ENCODE measurements at places on chromosomes 11 and 22.

GRCh38 chr11:31106326-31106725, 263.2 kb downstream of the DCDC1 start:
- no peak for DNase-seq

GRCh38 chr11:107583629-107584195, 7.2 kb upstream of the ELMOD1 start:
- DNase-seq, result no peak

DNA sequence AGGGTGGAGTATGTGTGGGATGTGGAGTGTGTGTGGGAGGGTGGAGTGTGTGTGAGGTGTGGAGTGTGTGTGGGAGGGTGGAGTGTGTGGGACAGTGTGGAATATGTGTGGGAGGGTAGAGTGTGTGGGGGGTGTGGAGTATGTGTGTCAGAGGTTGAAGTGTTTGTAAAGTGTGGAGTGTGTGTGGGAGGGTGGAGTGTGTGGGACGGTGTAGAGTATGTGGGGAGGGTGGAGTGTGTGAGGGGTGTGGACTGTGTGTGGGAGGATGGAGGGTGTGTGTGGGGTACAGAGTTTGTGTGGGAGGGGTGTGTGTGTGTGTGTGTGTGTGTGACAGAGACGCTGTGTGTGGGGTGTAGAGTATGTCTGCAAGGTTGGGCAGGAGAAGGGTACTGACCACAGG, 355.5 kb downstream of the CADM1 start:
- DNase-seq, result no peak

GRCh38 chr22:40176921-40177737, 596 bp upstream of the TNRC6B start:
- DNase-seq, result peak; percentile 64

DNA sequence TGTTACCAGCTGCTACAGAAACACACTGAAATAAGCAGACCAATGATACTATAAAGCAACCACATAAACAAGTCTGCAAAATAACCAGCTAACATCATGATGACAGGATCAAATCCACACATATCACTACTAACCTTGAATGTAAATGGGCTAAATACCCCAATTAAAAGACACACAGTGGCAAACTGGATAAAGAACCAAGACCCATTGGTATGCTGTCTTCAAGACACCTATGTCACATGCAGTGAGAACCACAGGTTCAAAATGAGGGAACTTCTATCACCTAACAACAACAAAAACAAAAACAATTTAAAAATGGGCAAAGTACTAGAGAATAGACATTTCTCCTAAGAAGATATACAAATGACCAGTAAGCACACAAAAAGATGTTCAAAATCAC, 89.9 kb downstream of the ARHGAP32 start:
- no peak for DNase-seq

- DNase-seq, result no peak
Measured at GRCh38 chr11:17449158-17449557, 27.5 kb downstream of the ABCC8 start.

DNA sequence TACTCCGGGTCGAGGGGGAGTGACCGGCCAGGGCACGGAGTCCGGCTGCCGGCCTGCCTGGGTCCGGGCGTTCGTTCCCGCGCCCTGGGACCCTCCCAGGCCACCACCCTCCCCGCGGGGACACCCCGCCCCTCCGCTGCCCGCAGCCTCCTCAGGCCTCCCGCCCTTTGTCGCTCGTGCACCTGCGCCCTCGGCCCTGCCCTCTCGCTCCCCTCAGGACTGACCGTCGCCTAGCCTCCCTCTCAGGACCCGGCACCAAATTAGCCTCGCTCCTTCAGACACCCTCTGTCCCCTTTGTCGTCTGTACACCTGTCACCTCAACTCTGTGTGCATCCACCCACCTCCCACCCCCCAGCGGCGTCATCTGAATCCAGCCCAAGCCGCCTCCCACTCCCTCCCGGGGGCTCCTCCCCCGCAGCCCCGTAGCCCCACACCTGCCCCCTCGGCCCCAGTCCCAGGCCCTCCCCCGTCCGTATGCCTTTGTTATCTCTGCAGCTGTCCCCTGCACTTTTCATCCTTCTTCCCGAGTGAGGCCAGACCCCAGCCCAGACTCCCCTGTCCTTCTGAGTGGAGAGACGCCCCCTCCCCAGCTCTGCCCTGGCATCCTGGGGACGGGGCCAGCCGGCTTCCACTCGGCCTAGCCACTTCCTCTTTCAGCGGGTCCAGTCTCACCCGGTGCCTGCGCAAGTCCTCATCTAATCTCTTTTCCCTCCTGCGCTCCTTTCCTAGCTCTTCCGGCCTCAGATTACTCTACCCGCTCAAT, 643 bp downstream of the TIGD3 start:
- peak; percentile 53 for DNase-seq

DNA sequence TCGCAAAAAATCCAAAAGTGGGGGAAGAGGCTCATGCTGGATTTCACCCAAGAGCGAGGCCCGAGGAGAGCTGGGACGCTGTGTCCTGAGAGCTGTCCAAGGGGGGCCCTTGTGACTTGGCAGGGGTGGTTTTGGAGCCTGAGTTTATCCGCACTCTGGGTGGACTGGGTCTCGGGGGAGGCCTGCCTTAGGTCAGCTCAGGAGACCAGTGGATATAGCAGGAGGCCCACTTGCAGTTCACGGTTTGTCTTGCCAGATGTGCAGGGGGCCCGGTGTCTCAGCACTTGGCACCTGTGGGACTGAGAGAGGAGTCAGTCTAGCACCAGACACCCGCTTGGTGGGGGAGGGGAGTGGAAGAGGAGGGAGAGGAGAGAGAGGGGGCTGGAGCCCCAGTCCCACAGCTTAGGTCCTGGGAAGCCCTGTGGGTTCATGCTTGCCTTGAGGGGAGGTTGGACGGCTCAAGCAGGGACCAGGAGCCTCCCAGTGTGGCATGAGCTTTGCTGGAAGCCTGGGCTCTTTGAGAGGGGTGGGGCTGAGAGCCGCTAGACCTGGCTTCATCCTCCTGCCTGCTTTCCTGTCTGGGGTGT, 33.4 kb downstream of the PARVB start:
- no peak for DNase-seq

DNA sequence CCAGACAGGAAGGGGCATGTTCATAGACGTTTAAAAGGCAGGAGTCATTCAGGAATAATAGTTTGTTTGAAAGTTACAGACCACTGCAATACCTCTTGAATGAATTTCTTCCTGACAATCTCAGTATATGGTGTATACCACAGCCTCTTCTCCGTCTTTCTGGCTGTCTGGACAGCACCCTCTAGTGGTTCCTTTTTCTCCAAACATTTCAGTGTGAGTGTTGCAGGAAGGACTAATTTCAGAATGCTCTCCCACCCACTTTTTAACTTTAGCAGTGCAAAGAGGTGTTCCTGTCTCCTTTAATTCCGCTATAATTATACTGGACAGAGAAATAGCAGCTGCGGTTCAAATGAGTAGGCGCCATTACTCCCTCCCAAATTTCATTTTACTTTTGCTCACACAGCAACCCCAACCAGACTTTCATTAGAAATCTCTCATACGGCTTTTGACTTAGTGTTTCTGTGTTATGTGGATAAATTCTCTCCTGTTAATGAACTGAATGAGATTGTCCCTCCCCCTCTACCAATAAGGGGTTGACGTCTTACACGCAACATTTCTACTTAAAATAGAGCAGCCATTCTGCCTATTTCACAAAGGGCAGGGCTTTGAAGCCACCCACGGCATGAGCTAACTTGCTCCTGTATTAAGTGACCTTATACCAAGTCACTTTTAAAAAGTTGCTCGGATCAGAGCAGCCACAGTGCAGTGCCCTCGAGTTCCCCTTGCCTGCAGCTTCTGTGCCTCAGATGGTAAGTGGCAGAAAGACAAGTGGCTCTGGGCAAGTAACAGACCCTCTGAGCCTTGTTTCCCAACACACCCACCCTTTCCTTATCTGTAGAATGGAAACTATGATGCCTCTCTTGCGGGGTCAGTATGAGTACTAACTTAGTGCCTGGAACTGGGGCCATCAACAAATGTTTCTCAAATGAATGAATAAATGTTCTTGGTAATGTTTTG, 368.6 kb downstream of the OPCML start:
- no peak for DNase-seq

DNA sequence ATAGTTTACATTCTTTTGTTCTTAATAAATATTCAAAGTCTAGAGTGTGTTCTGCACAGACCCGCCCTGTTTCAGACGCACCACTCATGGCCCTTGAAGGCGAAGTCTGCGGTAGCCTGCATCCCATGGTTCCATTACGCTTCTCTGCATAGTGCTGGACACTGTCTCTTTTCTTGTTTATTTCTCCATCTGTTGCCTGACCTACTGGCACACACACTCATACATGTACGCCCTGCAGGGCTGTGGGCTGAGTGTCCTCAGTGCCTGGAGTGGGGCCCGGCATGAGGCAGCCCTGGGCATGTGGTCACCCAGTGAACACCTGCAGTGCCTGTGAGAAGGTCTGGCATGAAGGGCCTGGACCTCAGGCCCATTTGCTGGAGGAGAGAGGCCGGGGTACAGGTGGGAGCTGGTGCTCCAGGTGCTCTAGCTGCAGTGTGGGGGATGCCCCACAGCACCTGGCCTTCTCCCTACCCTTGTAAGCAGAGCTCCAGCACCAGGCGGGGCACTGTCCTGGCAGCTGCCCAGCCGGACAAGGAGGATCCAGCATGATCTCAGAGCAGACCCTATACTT, 404.1 kb downstream of the TBC1D22A start:
- DNase-seq, result no peak

GRCh38 chr11:71211631-71212030, 40.7 kb downstream of the SHANK2 start:
- DNase-seq, result no peak

- DNase-seq, result no peak
Measured at GRCh38 chr22:25485626-25486545, 78.6 kb upstream of the GRK3 start.

DNA sequence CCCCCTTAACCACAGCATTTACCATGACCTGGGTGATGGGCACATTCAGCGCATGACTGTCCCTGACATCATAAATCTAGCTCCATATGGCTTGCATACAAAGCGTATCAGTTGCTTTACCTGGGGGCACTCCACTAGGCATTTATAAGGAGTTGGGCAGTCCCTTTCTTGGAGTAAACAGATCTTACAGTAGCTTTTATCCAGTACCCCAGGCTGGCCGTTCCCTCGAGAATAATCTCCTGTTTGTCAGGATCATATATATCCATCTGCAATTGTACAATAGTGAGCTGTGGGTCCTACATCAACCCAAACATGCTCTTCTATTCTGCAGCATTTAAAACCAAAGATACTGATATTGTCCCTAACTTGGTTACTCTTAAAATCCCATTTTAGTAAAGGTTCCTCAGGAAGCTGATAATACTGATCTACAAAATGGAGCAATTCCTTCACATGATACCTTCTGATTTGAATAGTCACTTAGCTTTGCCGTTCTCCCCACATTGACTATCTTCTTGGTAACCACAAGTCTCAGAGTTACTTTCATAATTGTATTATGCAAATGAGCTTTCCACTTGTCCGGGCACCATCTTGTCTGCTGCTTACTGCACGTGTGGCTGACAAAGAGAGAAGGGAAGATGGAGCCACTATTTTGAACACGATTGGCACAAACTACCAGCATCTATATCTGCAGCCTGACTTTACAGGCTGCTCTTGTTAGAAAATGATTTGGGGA, 205.0 kb downstream of the CWF19L2 start:
- DNase-seq, result no peak

DNA sequence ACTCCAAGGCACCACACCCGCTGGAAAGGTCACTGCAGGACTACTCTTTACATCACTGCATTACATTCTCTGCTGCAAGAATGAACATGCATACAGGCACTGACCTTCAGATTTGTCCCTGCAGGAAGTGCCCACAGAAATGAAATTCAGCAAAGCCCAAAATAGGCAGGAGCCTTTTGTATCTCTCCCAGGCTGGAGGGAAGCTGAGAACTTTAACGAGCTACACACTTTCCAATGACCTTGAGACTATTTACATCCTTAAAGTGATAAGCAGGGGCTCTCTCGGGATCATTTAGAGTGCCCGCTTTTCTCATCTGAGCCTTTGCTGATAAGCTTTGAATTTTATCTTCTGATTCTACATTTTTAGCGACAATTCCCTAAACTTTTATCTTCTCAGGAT, 12.5 kb downstream of the FEZ1 start:
- no peak for DNase-seq

DNA sequence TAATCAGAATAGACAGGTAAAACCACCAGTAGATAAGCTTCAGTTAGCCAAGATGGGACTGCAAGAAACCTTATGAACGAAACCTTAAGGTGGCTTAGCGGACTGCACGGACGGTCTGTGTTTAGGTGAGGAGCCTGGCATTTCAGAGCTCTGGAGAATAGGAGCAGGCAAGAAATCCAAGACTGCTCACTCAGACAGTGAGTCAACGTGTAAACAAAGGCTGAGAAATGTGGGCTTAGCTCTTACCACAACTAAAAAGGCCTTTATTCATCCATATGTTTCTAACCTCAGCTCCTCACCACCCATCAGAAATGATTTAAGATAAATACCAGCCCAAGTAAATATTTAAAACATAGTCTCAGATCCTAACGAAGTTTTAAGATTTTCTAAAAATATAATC, 657.7 kb downstream of the OPCML start:
- DNase-seq, result no peak

DNA sequence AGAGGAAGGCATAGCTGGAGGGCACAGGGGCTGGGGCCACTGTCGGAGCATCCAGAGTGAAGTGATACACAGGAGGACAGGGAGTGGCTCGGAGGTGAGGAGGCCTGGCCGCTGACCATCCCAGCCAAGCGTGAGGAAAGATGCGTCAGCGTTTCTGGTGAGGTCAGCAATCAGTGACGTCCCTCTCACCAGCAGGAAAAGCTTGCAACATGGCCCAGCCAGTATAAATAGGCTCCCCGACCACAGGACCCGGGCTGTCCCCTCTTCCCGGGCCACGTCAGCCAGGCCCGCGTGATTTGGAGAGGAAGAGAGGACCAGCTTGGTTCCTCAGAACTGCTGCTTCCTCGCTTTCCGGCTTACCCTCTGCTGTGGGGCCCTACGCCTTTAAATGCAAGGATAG, 4.2 kb upstream of the OSM start:
- no peak for DNase-seq

All from CD4-positive, alpha-beta T cell (primary cell).